Stimulated activated CD4-positive, alpha-beta T cell treated with anti-CD3 and anti-CD28 coated beads, TNF-alpha, amount 100 ng/mL, for 24 hours (primary cell): ENCODE measurements at places on chromosomes 6 and 20.

DNA sequence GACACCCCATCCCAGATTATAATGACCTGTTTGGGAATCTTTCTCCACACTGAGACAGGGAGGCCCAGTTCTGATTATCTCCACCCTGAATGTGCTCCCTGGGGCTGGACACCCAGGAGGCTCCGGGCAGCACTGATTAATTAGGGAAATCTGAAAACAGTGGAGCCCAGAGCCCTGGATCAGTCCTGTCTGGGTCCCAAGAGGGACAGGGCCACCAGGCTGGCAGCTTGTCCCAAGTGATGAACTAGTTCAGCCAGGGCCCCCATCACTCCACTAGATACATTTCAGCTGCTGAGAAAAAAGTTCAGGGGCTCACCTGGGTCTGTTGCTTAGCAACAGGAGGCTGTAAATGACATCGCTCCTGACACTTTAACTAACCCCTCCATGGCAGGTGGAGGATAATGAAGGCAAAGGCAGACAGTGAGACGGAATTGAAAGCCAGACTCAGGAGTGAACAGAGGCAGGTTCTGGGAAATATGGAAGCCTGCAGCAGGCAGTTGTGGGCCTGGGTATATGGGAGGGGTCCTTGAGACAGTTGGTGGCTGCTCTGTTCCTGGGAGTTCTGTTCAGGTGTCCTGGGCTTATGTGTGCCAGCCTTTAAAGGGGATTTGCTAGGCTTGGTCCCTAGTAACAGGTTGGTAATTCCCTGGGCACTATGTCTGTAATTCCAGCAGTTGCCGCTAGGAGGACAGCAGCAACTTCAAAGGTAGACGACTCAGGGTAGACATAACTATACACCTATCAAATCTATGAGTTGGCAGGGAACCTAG is 78.3 kb upstream of the CTNNBL1 start:
- peak; percentile 58 for DNase-seq

GRCh38 chr6:5128351-5128750 is 43.2 kb downstream of the PPP1R3G start:
- DNase-seq, result no peak

DNA sequence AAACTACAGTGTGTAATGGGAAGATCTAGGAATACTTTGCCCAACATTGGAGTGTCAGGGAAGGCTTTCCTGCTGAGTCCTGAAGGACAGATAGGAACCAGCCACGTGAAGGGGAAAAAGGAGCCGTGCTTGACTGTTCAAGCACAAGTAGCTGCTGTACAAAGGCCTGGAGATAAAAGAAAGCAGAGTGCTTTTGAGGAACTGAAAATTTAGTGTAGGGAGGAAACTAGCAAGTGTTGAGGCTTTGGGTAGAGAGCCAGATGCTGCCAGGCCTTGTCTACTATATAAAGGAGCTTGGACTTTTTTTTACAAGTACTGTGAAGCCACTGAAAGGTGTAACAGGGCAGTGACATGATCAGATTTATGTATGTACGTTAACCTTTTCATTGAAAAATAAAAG is 39.0 kb downstream of the DSE start:
- DNase-seq, result no peak

DNA sequence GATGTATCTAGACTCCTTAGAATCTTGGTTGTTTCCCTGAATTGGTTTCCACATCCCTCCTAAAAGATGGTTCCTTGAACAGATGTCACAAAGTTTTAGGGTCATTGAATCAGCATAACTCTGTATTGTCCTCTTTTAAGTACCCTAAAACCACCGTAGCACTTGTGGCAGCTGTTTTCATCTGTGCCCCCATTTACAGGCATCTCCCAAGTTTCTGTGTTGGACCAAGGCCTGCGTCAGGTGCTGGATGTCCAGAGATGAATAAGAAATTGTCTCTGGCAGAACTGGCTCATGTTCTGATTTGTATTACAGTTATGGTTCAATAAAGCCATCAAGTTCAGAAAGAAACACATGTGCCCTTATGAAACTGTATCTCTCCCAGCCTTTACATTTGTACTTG is 48.3 kb downstream of the CTNNBL1 start:
- DNase-seq, result no peak

GRCh38 chr6:40710626-40711330 is 123.6 kb upstream of the LRFN2 start:
- DNase-seq, result no peak

GRCh38 chr6:33956206-33956605 is 152.4 kb upstream of the MLN start:
- no peak for DNase-seq

DNA sequence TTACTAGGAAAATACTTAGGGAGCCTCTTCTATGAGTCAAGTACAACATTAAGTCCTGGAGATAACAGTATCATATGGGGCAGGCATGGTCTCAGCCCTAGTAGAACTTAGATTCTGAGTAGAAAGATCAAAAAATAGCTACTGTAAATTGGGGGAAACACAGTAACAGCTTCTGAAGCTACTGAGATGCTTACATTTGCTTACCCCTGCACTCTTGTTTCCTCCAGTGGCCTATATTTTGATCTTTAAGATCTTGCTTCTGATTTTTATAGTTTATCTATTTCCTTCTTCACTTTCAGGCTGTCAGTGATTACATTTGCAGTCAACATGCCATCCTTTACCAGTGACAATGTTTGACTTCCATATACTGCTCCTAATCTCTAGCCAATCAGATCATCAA is 35.3 kb downstream of the HIVEP2 start:
- DNase-seq, result no peak

DNA sequence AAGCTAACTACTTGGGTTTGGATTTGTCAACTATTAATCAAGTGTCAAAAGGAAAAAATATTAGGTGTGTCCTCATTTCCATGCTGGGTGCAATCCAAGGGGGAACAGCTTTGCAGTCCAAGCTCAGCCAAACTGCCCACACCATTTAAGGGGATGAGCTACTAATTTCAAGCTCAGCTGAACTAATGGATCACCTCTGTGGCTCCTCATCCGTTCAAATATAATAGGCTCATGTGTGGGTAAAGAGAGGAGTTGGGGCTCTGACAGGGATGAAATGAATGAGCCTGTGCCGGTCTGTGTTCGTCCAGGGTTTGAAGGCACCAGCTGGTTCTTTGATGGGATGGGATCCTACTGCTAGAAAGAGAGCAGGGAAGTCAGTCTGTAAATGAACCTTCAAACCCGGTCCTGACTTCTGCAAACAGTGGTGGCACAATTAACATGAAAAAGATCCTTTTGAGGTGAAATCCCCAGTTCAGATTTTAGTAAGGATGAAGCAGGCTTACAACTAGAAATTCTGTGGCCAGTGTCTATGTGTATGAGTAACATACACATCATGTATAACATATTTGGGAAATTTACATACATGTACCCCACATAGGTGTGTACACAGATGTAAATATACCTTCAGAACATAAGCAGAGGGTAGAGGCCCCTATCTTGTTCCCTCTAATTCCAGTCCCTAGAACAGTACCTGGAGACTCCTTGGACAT is 41.9 kb downstream of the TTI1 start:
- no peak for DNase-seq

- DNase-seq, result no peak
Measured at GRCh38 chr6:2751871-2752270, 1.1 kb upstream of the MYLK4 start.

- no peak for DNase-seq
Measured at GRCh38 chr6:133888929-133889556, at the start of gene TCF21. Gene TCF21 (plus strand): TSS chr6:133889113. CDS start chr6:133889398, 285 bp downstream.

DNA sequence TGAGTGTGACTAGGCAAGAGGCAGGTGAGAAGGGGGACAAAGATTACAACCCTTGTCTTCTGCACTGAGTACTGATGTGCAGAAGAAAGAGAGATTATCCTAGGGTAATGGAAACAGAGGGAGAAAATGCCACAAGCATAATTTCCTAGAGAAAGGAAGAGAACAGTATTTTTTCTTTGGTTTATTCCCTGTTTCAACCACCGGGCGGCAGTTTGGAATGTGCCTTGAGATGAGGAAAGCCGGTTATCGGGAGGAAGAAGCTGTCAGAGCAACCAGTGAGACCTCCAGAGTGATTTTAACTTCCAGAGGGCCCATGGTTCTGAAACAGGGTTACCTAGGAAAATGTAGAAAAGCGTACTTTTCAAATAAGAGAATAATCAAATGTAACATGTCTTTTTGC is 121.4 kb downstream of the REV3L start:
- DNase-seq, result no peak

DNA sequence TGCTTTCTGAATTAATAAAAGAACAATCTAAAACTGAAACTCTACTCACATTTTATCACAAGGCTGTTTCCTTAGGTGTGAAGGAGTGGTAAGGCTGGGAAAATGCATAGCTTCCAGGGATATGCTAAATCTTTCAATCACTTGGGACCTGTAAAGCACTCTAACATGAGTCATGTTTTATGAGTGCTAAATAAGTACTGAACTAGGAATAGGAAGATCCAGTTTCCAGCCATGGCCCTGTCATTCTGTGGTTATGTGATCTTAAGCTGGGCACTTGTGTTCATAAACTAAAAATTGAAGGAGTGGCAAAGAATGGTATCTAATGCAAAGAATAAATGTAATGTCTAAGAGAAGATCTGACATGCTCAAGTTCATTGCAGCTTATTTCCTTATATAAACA is 6.1 kb upstream of the TMEM200A start:
- DNase-seq, result no peak

DNA sequence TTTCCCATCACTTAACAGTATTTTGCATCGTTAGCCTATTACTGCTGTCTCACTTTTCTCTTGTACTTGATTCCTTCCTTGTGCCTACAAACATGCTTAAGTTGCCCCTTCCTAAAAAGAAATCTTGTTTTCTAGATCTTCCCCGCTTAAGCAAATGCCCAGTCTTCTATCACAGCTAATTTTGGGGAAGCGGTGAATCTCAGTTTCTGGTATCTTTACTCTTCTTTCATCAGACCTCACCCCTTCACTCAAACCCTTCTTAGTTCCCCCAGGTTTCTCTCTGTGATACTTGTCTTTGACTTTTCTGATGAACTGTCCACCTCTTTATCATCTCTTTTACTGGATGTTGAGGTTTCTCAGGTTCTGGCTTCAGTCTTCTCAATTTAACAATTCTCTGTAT is 14.2 kb downstream of the VAPB start:
- no peak for DNase-seq

GRCh38 chr6:43159599-43159998 is 11.5 kb upstream of the SRF start:
- DNase-seq, result no peak

GRCh38 chr6:3139090-3139903 is 18.0 kb downstream of the TUBB2A start:
- no peak for DNase-seq

GRCh38 chr20:18504479-18505060 is 3.2 kb upstream of the SEC23B start:
- no peak for DNase-seq

- no peak for DNase-seq
Measured at GRCh38 chr20:32113591-32114260, 4.2 kb downstream of the TM9SF4 start.

GRCh38 chr20:23257848-23258746 is 92.5 kb upstream of the NXT1 start:
- no peak for DNase-seq

DNA sequence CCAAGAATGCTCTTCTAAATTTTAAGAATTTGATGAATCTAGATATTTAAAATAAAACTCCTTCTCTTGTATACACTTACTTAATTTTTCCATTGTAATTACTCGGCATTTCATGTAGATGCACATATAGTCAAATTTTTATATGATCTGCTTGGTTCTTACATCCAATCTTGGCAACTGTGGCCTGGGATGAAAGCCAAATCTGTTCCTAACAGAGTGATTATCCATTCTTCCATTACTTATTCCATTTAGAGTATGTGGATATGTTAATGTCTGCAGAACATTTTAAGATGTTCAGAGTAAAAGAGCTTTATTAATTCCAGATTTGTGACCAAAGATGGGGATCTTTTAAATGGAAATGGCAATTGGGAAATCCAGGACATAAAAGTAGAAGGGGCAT is 144.1 kb upstream of the PDE7B start:
- no peak for DNase-seq

- DNase-seq, result no peak
Measured at GRCh38 chr6:112592159-112592558, 245.0 kb downstream of the RFPL4B start.

DNA sequence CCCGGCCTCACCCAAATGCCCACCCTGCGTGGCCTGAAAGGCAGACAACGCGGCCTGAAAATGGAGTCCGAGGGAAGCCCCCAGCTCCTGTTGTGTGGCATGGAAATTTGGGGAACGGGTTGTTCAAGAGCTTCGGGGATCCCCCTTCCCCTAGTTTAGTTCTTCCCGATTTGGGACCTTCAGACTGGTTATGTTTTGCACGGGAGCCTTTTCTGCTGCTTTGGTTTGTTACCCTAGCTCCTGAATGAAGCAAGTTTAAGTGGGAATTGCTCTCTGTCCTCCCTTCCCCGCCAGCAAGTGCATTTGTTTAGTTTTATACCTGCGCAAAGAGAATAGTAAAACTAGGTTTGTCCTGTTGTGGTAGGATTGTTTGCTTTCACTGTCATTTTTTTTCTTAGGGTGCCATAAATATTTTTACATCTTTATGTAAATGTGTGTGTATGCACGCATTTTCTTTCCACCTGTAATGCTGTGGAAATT is 604 bp downstream of the SH3BGRL2 start:
- DNase-seq, result no peak

DNA sequence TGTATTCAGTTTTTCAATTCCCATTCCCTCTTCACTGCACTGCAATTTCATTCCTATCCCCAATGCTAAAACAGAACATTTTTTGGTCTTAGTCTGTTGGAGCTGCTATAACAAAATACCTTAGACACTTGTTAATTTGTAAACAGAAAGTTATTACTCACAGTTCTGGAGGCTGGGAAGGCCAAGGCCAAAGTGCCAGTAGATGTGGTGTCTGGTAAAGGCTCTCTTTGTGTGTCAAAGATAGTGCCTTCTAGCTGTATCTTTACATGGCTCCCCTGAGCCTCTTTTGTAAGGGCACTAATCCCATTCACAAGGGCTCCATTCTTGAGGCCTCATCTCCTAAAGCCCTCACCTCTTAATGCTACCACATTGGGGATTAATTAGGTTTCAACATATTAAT is 40.0 kb downstream of the PHIP start:
- DNase-seq, result no peak

GRCh38 chr6:37343248-37343647 is 10.5 kb upstream of the RNF8 start:
- DNase-seq, result no peak

- no peak for DNase-seq
Measured at GRCh38 chr6:74409447-74409846, 713.4 kb downstream of the CD109 start.

DNA sequence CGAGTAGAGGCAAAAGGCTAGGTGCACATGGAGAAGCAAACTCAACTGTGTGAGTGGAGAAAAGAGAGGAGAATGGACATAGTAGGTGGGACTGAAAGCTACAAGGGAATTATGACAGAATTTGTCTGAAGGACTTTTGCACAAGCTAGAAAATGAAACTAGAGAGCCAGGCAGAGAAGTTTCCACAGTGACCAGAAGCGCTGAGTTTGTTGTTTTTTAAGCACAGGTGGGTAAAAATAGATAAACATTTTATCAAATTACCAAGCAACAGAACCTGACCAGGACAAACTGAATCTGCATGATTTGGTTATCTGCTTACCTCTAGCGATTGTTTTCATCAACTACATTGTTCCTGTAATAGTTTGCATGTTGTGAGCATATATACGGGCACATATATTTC is 38.6 kb downstream of the SMLR1 start:
- no peak for DNase-seq
